H4 (cell line): ENCODE measurements at places on chromosomes 12 and 14. TPM values are rescaled to one million over a fixed set of nuclear protein-coding genes. Genes with fewer than 3 reads are reported as not detected.
A peak's percentile ranks its signal among the peaks of the same experiment; 100 is the strongest.

DNA sequence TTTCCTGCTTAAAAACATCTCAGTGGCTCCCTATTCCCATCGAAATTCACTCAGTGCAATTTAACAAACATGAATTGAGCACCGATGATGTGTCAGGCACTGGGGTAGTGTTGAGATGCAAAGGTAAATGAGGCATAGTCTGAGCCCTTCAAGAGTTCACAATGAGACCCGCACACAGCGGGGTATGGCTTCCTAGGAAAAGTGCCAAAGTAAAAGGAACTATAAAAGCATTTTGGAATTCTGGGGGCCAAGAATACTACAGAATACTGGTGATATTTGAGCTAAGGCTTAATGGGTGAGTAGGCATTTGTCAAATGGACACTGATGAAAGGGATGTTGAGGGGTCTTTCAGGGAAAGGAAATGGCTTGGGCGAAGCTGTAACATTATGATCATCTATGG, 315.4 kb downstream of the DPF3 start:
- no peak for DNase-seq

- DNase-seq, result peak; percentile 31
Measured at GRCh38 chr14:66359500-66359899, 126.7 kb upstream of the CCDC196 start.

GRCh38 chr12:27220055-27220987, 23.8 kb upstream of the STK38L start:
- no peak for DNase-seq

GRCh38 chr12:104303538-104304151, at the start of gene EID3:
EID3 (plus strand) TSS chr12:104303739; CDS start chr12:104303935, 196 bp downstream.
- DNase-seq, result peak; percentile 43

GRCh38 chr12:66144791-66145754, 14.5 kb upstream of the LLPH start:
- peak; percentile 71 for DNase-seq

Gene CMKLR1
- 1.5 and 1.6 TPM in 2 replicates for total RNA-seq

DNA sequence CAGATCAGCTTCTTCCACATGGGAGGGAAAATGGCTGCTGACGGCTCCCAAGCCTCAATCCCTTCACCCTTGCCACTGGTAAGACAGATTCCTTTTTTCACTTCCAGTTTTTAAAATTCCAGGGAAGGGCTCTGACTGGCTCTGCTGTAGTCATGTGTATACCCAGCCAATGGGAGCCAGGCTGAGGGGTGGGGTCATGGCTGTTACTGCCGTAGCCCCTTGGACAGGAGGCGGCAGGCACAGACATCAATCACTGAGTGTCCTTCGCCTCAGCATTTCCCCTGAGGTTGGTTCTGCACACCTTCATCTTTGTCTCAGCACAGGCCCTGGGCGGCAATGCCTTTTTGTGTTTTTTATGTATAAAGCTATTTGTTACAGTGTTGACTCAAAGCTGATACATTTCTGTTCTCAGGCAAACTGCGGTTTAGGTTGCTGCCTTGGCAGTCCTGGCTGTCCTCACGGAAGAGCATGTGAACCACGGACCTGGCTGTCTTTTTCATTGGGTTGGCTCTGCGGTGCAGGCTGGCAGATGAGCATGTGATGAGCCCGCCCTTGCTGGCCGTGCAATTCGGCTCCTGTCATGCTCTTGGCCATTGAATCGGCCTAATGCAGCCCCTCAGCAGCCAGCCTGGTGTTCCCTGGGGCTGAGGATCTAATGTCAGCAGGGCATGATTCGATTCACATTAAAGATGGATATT, 74.3 kb downstream of the PPM1A start:
- DNase-seq, result no peak

Gene RPL10L
- total RNA-seq, result not detected in 2 replicates

Gene LTBP2
- 1.5 and 1.6 TPM in 2 replicates for total RNA-seq

DNA sequence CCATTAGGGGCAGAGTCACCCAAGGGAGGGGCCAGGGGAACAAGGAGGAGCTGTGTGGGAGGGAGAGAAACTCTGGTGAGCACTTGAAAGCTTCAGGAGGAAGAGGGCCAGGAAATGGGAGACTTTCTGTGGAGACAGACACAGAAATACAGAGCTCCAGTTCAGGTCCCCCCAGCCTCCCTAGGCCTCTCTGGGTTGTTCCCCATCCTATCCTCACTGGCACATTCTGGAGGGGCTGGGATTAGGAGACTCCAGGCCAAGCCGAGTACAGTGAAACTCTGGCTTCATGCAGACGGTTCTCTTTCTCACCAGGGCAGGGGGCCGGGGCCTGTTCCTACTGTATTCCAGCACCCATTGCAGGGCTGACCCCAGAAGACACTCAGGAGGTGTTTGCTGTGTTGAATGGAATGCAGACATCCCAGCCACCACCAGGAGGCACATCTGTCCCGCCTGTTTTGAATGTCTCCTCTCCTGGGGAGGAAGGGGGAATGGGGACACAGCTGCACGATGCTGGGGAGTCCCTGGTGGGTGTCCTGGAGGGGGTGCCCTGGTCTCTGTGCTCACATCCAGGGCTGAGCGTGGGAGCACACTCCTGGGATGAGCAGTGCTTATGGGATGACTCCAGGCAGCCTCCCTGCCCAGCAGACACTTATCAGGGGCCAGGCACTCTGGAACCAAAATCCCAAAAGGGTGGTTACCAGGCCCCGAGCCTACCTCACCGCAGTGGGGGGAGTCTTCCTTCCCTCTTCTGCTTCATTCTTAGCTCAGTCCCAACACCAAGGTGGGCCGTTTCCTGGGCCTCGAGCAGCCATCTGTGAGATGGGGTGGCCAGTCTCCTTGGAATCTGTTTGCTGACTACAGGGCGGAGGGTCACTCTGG, 5.5 kb upstream of the KRT84 start:
- DNase-seq, result peak; percentile 40

Gene CD69
- total RNA-seq, result not detected in 2 replicates

Gene CCDC175
- not detected in 2 replicates for total RNA-seq

GRCh38 chr12:123062681-123063486, 82.4 kb downstream of the ARL6IP4 start:
- peak; percentile 44 for DNase-seq

Gene PLCZ1
- total RNA-seq, result not detected in 2 replicates

- DNase-seq, result no peak
Measured at GRCh38 chr12:51852404-51853137, 4.1 kb upstream of the FIGNL2 start.

DNA sequence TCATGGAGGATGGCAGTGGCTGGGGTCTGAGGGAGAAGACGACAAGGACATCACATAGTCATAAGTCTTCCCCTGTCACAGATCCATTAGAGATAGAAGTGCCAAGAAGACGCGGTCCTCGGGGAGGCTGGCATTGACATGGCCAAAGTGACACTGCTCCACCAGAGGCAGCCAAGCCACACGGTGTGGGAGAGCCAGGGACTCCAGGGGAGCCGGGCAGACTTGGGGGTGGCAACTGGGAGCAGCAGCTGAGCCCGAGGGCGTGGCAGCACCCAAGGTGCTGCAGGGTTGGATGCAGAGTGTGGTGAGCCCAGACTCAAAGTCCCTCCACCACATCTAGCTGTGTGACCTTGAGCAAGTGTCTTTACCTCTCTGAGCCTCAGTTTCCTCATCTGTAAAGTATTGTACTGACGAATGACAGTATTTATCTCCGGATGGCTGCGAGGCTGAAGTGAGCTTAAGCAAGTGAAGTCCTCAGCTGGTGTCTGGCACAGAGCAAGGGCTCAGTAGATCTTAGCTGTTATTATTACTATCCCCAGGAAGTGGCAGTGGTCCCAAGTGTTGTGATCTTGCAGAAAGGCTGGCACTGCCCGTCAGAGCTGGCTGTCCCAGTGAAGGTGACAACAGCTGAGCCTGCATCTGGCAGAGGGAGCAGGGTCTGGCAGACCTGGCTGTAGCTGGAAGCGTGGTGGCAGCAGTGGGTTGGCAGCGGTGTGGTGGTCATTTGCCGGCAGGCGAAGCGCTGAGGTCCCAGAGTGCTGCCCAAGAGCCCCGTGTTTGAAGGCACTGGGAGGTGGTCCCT, 54.9 kb downstream of the ZNF664 start:
- DNase-seq, result no peak

Gene ANO2
- 0.89 and 0.99 TPM in 2 replicates for total RNA-seq

Gene TAS2R10
- total RNA-seq, result 0.08 TPM in 1 of 2 replicates, not detected in the other

GRCh38 chr12:116066381-116067230, 210.9 kb downstream of the MED13L start:
- DNase-seq, result peak; percentile 46

Gene RARG
- 20.0 and 24.2 TPM in 2 replicates for total RNA-seq

GRCh38 chr12:124663206-124663605, 95.8 kb upstream of the NCOR2 start:
- DNase-seq, result no peak

DNA sequence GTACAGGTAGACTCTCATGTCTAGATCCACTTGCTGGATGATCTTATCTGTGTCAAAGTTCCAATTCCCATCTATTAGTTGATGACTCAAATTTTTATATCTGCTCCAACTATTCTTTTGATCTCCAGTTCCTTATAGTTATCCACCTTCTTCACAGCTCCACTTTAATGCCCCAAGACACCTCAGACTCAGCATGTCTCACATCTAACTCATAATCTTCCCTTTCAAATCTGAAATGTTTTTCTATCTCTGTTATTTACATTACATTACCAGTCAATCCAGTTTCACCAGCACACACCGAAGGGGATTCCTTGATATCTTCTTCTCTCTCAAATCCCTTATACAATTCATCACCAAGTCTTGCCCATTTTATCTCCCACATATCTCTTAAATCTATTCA, 3.7 kb upstream of the METAP2 start:
- DNase-seq, result no peak

DNA sequence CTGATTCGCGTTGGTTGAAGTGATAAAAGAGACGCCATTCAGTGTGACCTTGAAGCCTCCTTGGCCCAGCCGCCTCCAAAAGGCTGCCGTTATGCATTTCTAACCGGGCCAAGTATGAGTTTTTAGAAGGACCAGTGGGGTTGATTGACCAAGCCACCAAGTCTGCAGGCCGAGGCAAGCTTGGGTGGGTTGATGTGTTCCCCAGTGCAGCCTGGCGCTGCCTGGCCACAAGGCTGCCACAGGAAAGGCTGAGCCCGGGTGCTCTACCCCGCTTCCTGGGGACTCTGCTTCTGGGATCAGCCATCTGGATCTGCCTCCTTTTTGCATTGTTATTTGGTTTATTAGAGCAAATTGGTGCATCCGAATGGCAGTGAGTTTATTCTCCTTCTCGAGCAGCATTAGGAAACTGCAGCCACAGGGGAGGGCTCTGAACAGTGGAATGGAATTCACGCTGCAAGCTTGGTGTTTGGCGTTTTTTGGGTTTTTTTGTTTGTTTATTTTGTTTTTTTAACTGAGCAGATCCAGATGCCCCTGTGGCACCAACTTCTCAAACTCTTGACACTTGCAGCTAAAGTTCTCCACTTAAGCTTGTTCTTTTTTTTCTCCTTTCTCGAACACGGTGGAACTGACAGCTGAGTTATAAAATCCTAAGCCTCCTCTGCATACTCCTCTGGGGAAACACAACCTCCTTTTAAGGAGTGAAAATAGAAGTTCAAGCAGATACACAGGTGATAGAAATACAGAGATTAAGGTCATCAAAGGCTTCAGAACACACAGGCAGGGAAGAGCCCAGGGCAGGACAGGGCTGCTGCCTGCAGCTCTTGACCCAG, 145.4 kb upstream of the FKBP4 start:
- DNase-seq, result no peak

- DNase-seq, result no peak
Measured at GRCh38 chr14:60241091-60241490, 7.9 kb upstream of the PPM1A start.

DNA sequence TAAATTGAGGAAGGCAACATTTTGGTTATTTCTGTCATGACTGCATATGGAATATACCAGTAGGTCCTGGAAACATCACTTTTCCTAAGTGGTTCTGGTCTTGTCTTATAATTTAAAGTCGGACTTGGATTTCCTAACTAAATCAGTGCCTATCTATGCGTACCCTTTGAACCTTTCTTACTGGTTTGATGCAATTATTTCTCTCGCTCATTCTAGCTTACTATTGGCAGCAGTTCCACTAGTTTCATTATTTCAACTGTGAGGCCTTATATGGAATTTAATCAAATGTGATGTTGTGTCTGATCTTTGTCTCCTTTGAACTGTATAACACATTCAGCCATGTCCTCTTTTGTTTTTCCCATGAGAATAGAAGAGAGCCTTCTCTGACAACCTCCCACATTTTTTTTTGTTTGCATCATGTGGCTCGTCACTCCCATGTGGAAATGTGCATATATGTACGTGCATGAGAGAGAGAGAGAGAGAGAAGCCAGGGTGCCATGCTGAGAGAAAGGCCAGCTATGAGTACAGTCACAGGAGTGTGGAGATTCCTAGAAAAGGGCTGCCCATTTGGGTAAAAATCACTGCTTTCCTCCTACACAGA, 48.0 kb downstream of the AKAP6 start:
- no peak for DNase-seq

Gene OR4K2
- total RNA-seq, result not detected in 2 replicates
